ENCODE measurements at places on chromosomes 3 and 15.
A peak's percentile ranks its signal among the peaks of the same experiment; 100 is the strongest.

DNA sequence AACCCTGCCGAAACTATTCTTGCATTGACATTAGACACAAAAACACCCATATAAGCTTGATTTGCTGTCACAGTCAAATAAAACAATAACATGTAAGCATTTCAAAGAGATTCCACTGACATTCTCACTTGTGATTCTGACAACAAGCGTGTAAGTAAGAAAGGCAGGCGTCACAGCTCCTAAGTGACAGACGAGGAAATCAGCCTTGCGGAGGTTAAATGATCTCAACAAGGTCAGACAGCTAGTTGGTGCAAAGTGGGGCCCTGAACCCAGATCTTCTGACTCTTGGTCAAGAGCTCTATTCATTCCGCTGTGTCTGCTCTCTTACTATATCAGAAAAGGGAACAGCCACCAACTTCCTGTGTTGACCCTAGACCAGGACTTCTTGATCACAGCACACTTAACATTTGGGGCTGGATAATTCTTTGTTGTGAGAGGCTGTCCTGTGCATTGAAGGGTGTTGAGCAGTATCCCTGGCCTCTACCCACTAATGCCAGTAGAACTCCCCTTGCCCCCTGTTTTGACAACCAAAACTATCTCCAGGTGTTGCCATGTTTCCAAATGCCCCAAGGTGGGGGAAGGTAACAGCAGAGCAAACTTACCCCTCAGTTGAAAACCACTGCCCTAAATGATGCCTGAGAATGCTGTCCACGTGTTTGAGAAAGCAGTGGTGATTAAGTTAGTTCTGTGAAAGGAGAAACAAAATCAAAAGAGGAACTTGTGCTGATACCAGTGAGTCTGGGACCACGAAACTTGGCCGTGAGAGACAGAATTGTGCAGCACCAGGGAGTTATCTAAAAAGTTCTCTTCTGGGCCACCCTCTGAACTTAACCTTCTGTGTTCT lies 86.1 kb downstream of the LIPC start:
- no peak for DNase-seq

DNA sequence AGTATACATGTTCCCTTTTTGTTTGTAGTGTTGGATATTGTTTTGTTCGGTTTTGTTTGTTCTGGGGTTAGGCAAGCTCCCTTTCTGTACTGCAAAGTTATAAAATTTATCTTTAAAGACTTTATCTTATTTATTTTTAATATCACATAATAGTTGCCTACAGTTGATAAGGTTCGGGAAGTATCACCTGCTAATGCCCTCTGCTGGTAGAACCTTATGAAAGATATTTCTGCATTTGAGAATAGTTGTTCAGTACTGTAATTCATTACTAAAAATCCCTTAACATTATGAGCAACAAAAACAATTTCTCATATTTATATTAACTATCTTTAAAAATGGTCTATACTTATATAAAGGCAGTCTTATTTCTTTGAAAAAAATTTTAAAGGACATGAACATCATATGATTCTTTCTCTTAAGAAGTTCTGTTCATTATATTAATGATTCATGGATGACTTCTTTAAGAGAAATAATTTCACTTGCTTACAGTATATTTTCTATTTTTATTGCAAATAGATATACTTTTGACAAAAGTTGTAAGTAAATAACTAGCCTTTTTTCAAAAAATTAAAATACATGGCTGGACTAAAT lies 1126.8 kb downstream of the SI start:
- DNase-seq, result peak; percentile 71

- peak; percentile 83 for DNase-seq
Observed at GRCh38 chr15:76217029-76217881, 94.0 kb downstream of the ETFA start.

GRCh38 chr3:87196879-87197278 lies 30.2 kb upstream of the CHMP2B start:
- peak; percentile 63 for DNase-seq

GRCh38 chr3:72347819-72348319 lies 500.4 kb downstream of the SHQ1 start:
- no peak for DNase-seq

DNA sequence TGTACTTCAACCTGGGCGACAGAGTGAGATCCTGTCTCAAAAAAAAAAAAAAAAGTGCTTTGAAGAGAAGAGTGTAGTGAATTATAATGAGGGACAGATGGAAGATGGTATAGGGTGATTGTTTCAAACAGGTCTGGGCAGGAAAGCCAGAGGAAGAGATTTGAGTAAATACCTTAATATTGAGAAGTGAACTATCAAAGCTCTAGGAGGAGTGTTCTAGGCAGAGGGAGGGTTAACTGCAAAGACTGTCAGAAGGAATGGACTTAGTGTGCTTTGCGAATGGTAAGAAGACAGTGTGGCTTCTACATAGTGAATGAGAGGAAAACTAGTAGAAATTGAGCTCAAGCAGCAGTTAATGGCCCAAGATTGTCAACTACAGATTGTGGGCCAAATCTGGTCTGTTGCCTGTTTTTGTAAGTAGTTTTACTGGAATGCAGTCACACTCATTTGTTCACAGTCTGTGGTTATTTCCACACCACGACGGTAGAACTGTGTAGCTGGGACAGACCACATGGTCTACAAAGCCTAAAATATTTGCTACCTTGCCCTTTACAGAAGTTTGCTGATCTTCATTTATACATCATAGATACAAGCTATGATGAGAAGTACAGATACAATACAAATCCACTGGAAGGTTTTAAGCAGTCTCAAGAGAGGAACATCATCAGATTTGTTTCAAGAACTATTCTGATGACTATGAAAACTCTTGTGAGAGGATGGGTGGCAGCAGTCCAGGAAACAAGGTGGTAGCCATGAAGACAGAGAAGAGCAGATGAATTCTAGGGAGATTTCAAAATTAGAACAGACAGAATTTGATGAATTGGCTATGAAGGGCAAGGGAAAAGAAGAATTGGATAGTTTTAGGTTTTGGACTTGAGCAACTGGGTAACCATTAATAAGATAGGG lies 16.5 kb upstream of the USP50 start:
- DNase-seq, result no peak

- DNase-seq, result no peak
Observed at GRCh38 chr3:20319551-20319950, 133.5 kb upstream of the SGO1 start.

- DNase-seq, result no peak
Observed at GRCh38 chr3:112736386-112736785, 95.4 kb upstream of the CCDC80 start.

GRCh38 chr3:107973152-107973551 lies 117.7 kb downstream of the CD47 start:
- no peak for DNase-seq

DNA sequence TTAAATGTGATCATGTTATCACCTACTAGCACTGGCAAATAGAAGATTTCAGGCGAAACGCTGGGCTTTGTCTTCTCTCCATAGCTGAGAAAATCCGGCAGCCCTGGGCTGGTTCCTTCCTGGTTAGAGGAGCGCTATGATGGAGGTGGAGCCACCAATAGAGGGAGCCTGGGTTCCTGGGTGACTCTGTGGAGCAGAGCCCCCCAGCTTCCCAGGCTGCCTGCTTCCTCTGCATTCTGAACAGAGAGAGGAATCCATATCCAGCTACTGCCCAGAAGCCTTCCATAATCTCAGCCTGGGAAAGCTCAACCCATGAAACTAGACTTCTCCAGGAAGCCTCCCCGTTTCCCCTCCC lies 32.6 kb upstream of the IQSEC1 start:
- no peak for DNase-seq

- peak; percentile 56 for DNase-seq
Observed at GRCh38 chr15:32091505-32092380, 61.4 kb downstream of the CHRNA7 start.

GRCh38 chr3:5977331-5977730 lies 789.8 kb downstream of the EDEM1 start:
- DNase-seq, result no peak

- no peak for DNase-seq
Observed at GRCh38 chr3:10119376-10119775, 3.9 kb downstream of the BRK1 start.

DNA sequence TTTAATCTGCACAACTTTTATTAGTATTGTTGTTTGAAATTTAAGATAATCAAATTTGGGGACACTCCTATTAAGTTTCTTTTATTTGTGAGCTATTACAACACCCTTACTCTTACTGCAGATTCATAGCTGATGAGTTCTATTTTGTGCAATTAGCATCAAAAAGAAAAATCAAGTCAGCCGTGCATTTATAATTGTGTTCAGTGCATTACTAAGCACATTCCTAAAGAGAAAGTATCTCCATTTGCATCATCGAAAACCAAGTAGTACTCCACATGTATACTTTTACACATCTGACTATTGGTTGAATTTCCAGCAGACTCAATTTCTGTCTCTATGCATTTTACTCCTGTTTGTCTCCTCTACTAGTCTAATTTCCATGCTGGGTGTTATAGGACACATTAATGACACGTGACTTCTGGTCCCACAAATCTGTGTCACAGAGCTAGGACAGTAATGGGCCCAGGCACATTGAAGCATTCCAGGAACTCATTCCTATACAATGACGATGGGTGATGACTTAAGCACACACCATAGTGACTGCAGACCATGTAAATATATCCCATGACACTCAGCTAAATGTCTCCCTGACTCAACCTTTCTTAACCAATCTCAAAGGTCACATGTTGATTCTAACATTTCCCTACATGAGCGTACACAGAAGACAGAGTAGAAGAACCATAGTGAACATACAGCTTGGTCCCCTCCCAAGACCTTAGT lies 477.5 kb downstream of the LPP start:
- no peak for DNase-seq

DNA sequence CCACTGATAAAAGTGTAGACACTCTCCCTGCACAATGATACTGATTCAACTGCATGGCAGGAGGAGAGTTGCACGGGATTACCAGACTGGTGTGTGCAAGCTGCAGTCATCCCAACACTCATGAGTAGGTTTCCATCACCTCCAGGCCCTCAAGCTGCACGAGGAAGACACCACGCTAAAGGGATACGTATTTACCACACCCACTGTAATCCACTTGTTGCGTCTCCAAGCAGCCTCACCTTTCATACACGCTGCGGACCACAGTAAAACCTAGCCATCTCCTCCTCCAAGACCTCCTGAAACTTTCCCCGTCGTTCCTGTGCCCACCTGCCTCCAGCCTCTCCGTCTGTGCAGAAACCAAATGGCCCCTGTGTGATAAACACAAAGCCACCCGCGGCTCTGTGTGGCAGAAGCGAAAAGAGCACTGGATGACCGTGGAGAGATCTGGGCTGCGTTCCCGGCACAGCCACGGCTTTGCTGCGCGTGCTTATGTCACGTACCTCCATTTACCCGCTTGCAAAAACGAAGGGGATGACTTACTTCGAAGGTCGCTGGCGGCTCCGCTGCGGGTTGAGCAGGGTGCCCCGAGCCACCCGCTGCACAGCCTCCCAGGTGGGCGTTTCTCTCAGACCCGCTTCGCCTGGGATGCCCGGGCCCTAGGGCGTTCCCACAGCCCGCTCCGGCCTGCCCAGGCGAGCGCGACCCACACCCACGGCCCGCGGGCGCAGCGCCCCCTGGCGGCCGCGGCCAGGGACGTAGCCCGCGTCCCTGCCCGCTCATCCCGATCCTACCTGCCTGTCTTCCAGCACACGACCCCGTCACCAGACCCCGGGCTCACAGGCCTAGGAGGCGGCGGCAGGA lies 643 bp downstream of the ABCC5 start:
- no peak for DNase-seq

- no peak for DNase-seq
Observed at GRCh38 chr3:170258105-170258487, 35.9 kb downstream of the PRKCI start.

DNA sequence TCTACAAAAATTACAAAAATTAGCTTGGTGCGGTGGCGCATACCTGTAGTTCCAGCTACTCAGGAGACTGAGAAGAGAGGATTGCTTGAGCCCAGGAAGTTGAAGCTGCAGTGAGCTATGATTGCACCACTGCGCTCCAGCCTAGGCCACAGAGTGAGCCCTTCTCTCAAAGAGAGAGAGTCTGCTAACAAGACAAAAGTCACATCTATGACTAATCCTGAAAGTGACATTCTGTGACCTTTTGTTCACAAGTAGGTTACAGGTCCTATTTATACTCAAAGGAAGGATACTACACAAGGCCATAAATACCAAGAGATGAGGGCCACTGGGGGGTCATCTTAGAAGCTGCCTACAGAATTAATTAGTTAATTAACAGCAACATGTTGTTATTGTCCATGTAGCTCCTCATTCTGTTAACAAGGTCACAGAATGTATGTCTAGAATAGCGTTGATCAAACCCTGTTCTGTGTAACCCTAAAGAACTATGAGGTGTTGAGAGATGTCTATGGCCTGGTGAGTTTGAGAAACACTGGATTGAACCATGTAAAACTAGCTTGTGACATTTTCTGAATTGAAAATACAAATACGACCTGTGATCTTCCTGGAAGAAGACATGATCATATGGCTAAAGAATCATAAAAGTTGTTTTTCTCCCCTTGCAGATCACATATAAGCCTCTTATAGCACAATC lies 97.0 kb downstream of the SAMMSON start:
- DNase-seq, result no peak

GRCh38 chr15:65204236-65204930 lies 6.9 kb downstream of the CILP start:
- DNase-seq, result no peak

DNA sequence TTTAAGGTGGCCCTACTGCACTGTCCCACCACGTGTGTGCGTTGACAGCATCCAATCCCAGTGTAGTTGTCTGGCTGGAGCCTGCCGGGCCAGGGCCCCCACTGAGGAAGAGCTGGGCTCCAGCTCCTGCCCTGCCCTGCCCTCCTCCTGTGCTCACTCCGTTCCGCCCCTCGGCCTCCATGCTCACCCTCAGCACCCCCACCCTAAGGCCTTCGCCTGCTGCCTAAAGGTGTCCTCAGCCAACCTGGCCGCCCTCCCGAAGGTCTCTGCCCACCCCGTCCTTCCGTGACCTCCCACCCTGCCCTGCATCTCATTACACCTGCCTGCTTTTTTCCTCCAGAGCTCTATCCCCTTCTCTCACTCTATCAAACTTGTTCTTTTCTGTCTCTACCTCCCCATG lies 118.0 kb downstream of the TPRA1 start:
- no peak for DNase-seq

GRCh38 chr15:76987896-76988860 lies 6.7 kb upstream of the PSTPIP1 start:
- DNase-seq, result no peak

- no peak for DNase-seq
Observed at GRCh38 chr15:100341239-100341749, 481 bp downstream of the ADAMTS17 start.

GRCh38 chr3:15405448-15406050 lies 21.8 kb downstream of the METTL6 start:
- DNase-seq, result peak; percentile 54

DNA sequence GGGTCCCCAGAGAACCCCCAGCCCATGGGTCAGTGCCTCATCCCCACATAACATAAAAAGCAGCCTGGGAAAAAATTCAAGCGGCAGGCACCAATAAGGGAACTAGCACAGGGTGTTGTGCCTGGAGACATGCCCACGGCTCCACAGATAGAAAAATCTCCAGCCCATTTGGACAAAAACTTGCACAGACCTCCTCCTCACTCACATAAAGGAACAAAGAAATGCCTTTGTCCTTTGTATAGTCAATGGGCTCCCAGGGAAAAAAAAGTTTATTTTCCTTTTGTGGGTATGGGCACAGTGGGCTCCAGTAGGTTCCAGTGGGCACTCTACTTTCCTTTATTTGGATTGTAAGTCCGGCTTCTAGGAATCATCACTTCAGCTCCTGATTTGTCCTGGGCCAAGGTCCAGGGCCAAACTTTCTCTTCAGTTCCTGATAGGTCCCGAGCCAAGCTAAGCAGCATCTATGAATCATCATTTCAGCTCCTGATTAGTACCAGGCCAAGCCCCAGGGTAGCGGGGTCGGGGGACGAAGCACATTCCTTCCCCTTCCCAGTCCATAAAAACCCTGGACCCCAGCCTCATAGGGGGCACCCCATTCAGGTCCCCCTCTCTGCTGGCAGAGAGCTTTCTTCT lies 1.6 kb upstream of the DNAH12 start:
- DNase-seq, result no peak

Measured in LNCaP clone FGC (cell line).